ENCODE measurements at places on chromosomes 3 and 15.

- no peak for DNase-seq
These were observed 56.6 kb downstream of the P3H2 start for GRCh38 chr3:190064112-190064511.

DNA sequence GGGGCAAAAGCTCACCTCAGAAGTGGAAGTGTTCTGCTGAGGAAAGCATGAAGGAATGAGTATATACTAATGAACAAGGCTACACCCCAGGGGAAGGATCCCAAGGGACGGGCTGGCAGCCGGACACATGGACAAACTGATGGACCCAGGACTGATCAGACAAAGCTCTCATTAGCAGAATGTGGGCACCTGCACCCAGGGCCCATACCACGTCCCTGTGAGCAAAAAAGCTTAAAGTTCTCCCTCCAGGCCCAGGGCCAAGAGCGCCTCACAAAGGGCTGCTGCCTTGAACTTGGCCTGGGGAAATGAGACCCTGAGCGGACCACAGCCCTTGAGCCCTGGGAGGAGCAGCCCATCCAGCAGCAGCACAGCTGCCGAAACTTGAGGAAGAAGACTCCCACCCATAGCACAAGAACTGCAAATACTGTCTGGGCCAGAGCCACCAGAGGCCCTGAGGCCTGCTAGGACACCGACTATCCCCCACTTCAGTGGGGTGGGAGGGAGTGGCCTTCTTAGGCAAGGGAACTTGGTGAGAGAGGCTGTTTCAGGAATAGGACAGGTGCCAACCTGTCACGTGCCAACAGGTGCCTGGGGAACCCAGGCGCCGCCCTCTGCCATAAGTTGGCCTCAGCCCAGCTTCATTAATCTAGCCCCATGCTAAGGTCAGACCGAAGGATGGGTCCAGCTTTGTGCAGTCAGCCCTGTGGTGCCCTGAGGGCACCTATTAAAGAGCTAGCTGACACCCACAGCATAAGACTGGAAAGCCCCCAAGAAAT is 2.3 kb upstream of the GMPPB start:
- no peak for DNase-seq

DNA sequence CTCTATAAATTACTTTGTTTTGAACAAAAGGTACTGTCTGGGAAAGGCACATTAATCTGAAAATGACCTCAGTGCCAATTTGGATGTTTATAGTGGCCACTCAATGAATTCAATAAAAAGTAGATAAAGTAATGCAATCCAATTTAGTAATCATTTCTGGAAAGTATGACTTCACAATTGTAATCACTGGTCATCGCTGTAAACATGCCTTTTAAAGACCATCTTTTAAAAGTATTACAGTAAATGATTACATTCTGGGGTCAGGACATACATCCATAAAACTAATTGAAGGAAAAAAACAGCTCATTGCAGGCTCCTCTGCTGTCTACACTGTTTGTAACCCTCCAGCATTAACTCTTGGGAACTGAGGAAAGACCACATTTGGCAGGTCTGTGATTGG is 43.2 kb downstream of the HRH1 start:
- DNase-seq, result no peak

- DNase-seq, result no peak
These were observed 940.2 kb downstream of the MCTP2 start for GRCh38 chr15:95171564-95171963.
